Epithelial cell of umbilical artery (primary cell): ENCODE measurements at places on chromosomes 3 and 15. TPM values are rescaled to one million over a fixed set of nuclear protein-coding genes. Genes with fewer than 3 reads are reported as not detected.

The SYNPR gene
- total RNA-seq = not detected in 2 replicates

The C3orf49 gene
- total RNA-seq = not detected in 2 replicates

The UTS2B gene
- total RNA-seq = under 0.01 and 0.46 TPM in 2 replicates

The MYZAP gene
- 5.5 and 22.6 TPM in 2 replicates for total RNA-seq

The KIF23 gene
- 34.1 and 44.5 TPM in 2 replicates for total RNA-seq

The HDC gene
- total RNA-seq = not detected in 2 replicates

The KNG1 gene
- not detected in 2 replicates for total RNA-seq

The MESP2 gene
- total RNA-seq = under 0.01 and 0.15 TPM in 2 replicates

The CNTN6 gene
- total RNA-seq = not detected in 2 replicates

The TTC21A gene
- 2.6 and 3.2 TPM in 2 replicates for total RNA-seq

The SATB1 gene
- 7.0 and 9.1 TPM in 2 replicates for total RNA-seq

The TTLL13 gene
- total RNA-seq = 0.15 TPM in 1 of 2 replicates, not detected in the other

The SPINT1 gene
- 0.97 and 1.2 TPM in 2 replicates for total RNA-seq

The DUOX1 gene
- total RNA-seq = not detected in 2 replicates

The CFAP161 gene
- 0.32 and 1.5 TPM in 2 replicates for total RNA-seq

The LYSMD4 gene
- 7.5 and 10.3 TPM in 2 replicates for total RNA-seq

The AHSG gene
- not detected in 2 replicates for total RNA-seq

The NLGN1 gene
- total RNA-seq = 11.7 and 25.5 TPM in 2 replicates

The REC114 gene
- total RNA-seq = not detected in 2 replicates

The TRPM1 gene
- total RNA-seq = under 0.01 TPM in 1 of 2 replicates, not detected in the other

The SLC2A2 gene
- total RNA-seq = not detected in 2 replicates
